Tibial nerve (tissue), 4 donors: ENCODE measurements at places on chromosomes 1 and 21. TPM values are rescaled to one million over a fixed set of nuclear protein-coding genes. Genes with fewer than 3 reads are reported as not detected.
A peak's percentile ranks its signal among the peaks of the same experiment; 100 is the strongest.

GRCh38 chr1:175520186-175520585, 223.2 kb downstream of the TNR start:
- DNase-seq = peak; percentile 9

GRCh38 chr1:212545941-212546635, 62.5 kb upstream of the ATF3 start:
- peak; percentile 79 for DNase-seq

- no peak for DNase-seq
These were observed 2.5 kb upstream of the UBASH3A start for GRCh38 chr21:42401154-42401553.

GRCh38 chr1:50929376-50929958, 30.6 kb downstream of the FAF1 start:
- DNase-seq = no peak

GRCh38 chr1:37989361-37989930, 376 bp downstream of the SF3A3 start:
- DNase-seq = no peak

GRCh38 chr1:93779540-93780165, 98.0 kb upstream of the BCAR3 start:
- DNase-seq = no peak

DNA sequence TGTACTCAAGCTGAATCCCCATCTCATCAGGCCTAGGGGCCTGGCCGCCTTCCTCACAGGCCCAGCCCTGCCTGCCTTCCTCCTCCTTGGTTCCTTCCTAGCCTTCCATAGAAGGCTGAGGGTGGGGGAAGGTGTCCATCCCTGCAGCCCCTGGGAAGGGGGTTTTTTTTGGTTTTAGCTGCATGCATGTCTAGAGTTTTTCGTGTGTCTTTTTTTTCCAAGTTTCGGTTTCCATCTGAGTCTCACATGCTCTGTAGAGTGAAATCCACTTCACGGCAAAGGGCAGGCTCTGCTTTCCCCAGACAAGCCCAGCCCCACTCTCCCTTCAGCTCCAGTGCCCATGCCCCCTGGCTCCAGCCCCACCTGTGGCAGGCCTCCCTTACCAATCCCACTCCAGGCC, 32.1 kb downstream of the GRHL3 start:
- DNase-seq = no peak

DNA sequence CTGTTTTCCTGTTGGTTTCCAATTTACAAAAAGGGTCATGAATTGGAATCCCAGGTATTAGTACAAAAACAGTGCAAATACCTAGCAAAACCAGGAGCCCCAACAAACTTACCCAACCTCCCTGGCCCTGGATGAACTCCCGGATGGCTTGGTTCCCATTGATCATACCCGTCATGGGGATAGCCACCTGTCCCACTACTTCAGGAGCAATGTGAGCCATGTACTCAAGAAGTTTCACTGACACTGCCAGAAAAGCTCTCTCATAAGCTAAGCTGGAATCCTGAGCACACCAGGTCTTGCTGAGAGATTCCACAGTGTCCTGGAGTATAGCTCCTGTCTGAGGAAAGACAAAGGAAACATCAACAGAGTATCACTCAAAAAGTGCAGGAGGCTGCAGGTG, 5.7 kb downstream of the BCL2L15 start:
- no peak for DNase-seq

Gene PTPN22
- total RNA-seq = 4.4 TPM

Gene CHIA
- not detected for total RNA-seq
